ENCODE measurements at places on chromosomes 2 and 18. TPM values are rescaled to one million over a fixed set of nuclear protein-coding genes. Genes with fewer than 3 reads are reported as not detected.

The ANKRD30BL gene
- not detected for total RNA-seq

The CIDEA gene
- not detected for total RNA-seq

The CHAC2 gene
- 5.0 TPM for total RNA-seq

The HMSD gene
- total RNA-seq, result not detected

The MAP3K19 gene
- not detected for total RNA-seq

The IFIH1 gene
- 4.7 TPM for total RNA-seq

The TCF23 gene
- total RNA-seq, result not detected

Measured in PC-9 (cell line).